ENCODE measurements at places on chromosomes 11 and 22.

GRCh38 chr22:32644252-32645100 is 157.0 kb upstream of the TIMP3 start:
- no peak for DNase-seq

GRCh38 chr11:69944146-69944795 is 125.1 kb upstream of the FGF3 start:
- no peak for DNase-seq

GRCh38 chr11:19874266-19874665 is 161.6 kb downstream of the NAV2 start:
- DNase-seq: no peak

- no peak for DNase-seq
Measured at GRCh38 chr11:106447631-106448191, 370.2 kb downstream of the AASDHPPT start.

DNA sequence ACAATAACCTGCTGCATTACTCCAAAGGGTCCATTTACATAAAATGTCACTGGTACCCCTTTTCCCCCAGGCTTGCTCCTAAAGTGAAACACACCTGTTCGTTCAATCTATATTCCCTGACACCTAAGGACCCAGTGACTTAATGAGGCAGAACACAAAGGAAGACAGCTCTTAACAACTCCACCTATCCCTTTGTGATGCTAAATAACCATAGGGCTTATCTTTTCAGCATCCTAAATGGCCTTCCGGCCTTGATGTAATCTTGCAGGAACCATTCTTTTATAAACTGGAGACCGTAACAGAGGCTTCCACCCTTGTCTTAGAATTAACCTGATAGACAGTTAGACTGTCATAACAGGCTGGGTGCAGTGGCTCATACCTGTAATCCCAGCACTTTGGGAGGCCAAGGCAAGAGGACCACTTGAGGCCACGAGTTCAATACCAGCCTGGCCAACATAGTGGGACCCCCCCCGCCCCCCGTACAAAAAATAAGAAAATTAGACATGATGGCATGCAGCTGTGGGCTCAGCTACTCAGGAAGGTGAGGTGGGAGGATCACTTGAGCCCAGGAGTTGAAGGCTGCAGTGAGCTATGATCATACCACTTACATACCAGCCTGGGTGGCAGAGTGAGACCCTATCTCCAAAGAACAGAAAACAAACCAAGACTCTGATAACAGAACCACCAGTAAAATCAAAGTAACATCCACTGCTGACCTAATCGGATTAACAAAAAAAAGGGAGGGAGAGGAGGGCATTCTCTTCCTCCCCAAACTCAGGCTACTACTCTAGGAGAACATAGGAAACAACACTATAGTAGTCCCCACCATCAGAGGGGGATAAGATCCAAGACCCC is 5.1 kb downstream of the CHEK2 start:
- DNase-seq: no peak

DNA sequence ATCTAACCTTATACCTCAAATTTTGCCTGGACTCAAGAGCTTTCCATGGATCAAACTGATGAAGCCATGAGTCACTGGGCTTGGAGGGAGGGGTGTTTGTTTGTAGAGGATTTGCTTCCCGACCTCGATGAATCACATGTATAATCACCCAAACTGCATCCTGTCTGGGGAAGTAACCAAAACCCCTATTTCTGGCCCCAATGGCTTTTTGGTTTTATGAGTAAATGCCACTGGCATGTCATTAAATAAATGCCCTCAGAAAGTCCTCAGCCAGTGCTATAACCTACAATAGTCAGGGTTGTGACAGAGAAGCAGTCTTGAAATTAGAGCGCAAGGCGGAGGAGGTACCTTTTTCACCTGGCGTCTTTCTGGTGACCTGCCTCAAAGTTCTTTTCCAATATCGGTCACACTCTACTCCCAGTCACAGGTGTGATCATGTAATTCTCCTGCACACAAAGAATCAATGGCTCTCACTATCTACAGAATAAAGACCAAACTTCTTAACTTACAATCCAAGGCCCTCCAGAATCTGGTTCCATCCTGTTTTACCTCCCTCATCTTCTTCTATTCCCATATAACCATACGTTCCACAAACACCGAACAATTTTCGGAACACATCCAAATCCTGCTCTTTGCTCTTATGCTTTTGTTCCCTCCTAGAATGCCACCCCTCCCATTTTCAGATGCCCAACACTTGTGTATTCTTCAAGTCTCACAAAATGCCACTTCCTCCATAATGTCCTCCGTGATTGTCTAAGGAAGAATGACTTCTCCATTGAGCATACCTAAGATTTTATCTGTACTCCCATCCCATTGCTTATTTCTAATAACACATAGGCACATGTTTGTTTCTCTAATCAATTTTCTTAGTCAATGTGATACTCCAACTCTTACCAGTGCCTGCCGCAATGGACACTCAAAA is 81.3 kb upstream of the BLID start:
- no peak for DNase-seq

GRCh38 chr11:34616830-34617504 is 3.9 kb upstream of the EHF start:
- DNase-seq: no peak

GRCh38 chr11:131922220-131922619 is 551.8 kb downstream of the NTM start:
- DNase-seq: no peak

DNA sequence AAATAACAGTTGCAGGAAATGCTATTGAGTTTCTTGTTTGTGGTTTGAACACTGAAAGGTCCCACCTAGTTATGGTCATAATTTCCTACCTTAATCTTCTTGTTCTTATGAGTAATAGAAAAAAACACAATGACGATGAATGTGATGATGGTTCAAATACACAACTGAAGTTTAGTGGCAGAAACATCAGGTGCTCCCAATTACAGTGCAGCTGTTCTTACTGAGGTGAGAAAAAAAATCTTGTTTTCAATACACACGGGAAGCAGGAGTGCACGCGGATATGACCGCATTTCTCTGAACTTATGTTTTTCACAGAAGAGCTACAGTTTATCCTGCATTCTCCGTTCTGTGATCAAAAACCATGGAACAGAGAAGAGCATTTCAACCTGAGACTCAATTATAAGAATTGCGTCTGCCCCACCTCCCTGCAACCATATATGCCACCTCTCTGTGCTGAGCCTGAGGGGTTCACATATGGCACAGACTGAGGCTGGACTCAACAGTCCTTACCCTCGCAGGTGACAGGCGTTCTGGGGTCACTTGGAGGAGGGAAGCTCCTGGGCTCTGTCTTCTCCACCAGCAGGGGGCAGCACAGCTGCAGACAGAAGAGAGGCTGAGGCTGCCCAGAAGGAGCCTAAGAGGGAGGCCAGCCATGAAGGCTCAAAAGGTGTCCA is 99.7 kb upstream of the IGLL5 start:
- DNase-seq: peak; percentile 57

DNA sequence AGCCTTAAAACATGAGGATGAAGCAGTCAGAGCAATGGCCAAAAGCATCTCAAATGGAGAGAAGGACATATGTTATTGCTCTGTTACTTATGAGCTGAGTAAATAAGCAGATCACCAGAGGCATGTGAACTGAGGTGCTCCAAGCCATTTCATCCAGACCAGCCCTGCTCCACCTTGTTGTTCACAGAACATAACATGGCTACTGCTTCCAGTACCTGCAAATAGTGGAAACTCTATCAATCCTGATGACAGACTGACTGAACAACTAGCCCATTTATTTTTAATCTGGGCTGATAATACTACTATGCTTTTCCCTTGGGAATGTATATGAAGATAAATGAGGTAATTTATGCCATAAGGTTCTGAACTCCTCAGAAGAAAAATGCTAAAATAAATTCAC is 1164.7 kb downstream of the FAM181B start:
- DNase-seq: no peak

DNA sequence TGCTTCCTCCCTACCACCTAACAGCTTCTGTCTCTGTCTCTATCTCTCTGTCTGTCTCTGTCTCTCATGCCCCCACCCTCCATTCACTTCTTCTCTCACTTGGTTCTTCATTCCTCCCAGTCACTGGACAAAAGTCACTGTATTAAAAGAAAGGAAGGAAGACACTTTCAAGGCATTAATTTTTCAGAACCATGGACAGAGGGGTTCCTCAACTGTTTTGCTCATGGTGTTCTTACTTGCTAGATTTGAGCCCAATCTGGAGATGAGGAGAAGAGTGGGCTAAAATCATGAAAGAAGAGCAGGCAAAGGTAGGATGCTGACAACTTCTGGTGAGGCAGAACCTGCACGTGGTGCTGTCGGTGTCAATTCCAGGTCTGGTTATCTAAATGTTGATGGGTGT is 116.7 kb upstream of the LARGE1 start:
- no peak for DNase-seq

GRCh38 chr11:46675288-46675851 is 25.0 kb downstream of the ARHGAP1 start:
- no peak for DNase-seq

- no peak for DNase-seq
Measured at GRCh38 chr11:105368711-105369110, 229.1 kb upstream of the CARD18 start.

- DNase-seq: no peak
Measured at GRCh38 chr22:49437356-49437755, 390.3 kb downstream of the BRD1 start.

- peak; percentile 85 for DNase-seq
Measured at GRCh38 chr11:64230171-64230984, at the start of gene DNAJC4. DNAJC4 (plus strand) TSS chr11:64230548; CDS start chr11:64230855, 307 bp downstream.

DNA sequence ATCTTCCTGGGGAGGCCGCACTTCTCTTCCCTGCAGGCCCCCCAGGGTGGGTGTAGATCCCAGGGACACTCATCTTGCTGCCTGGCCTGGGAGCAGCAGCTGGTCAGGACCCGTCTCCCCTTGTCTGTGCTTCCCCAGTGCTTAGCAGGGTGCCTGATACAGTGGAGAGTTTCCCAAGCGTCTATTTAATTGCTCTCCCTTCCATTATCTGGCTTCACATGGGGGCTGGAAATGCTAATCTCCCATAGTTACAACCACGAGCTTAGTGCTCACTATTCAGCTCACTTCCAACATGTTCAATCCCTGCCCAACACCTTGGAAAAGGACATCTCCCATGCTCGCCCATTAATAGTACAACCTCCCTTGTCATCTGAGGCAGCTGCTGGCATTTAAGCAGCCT is 100.5 kb downstream of the DSCAML1 start:
- DNase-seq: no peak

DNA sequence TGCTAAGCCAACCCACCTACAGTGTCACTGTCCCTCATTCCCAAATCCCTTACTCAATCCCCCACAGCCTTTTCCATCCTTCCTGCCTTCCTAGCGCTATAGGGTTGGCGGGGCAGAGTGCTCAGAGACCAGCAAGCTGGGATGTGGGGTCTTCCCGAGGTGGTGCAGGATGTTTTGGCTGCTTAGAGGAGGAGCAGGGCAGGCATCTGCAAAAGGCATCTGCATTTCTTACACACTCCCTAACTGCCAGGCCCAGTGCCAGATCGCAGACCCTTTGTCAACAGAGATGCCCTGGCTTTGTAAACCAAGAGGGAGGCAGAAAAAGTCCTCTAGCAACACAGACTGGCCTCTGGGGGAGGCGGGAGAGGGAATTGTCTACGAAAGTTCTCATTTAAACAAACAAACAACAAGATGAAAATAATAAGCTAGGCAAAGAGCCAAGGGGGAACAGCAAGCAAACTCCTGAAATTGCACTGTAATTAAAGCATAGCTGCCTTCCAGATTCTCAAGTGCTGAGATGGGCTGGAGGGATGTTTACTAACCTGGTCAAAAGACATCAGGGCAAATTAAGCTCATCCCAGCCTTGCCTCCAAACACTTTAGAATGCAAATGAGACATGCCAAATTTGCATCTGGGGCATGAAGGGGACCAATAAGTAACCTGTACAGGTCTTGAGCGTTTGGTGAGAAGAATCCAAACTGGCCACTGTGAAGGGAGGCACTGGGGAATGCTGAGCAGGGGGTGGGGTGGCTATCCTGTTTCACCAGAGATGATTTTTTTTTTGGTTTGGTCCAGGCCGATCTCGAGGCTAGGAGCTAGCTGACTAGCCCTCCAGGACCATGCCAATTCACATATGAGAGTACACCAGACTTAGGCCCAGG is 38.1 kb upstream of the ADA2 start:
- DNase-seq: no peak

- DNase-seq: no peak
Measured at GRCh38 chr11:9569588-9570164, 3.8 kb upstream of the WEE1 start.

DNA sequence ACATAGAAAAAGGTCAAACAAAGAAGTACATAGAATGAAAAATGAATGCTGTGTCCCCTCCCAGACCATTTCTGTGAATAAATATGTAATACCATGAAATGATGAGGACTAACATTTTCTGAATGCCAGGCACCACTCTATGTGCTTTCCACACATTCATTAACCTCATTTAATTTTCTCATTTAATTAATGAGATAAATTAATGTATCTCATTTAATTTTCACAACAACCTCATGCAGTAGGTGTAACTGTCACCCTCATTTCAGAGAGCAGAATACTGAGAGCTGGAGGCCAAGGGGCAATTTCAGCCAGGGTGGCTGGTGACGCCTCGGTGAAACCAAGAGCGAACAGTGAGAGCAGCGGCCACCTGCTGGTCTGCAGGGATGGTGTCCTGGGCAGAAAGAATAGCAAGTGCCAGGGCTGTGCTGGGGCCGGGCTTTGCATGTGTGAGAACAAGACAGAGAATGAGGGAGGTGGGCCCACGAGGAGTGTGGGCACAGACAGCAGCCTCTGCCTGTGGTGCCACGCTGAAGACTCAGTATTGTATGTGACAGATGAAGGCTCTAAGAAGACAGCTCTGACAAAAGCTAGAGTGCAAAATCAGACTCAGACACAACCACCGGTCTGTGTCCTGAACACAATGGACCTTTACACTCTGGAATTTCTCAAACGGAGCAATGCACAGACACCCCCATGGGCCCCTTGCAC is 1.8 kb upstream of the SERPIND1 start:
- no peak for DNase-seq

DNA sequence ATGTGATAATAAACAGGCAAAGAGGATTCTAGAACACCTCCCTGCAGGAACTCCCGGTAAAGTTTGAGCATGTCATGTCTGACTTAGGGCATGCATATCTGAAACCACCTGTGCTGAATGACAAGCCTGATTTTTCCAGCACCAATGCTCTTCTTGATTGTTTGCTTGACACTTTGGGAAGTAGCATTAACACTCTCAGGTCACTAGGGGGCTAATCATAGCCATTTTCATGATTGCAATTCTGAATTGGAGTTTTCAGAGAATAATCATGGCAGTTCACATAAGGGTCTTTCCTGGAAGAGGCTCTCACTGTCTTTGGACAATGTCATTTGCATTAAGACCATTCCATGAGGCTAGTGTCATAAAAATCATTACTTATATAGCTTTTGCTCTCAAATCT is 234.4 kb upstream of the MTNR1B start:
- no peak for DNase-seq

Data from CD8-positive, alpha-beta memory T cell (primary cell).